ENCODE measurements at places on chromosomes 12 and 14.
A peak's percentile ranks its signal among the peaks of the same experiment; 100 is the strongest.

DNA sequence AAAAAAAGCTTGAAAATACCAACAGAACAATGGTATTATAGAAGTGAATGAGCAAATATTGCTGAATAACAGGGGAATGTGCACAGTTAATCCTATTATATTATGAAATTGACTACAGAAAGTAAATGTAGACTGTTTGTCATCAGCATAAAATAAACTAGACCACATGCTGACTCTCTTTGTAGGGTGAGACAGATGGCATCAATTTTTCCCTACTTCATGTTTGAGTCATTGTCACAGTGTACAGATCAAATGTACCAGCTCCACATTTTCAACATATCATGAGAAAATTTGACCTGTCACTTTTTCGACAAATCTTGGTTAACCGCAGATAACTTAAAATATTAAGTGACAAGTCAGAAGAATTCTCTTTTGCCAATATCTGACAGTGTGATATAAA, 421.0 kb downstream of the RPL10L start:
- DNase-seq, result no peak

- DNase-seq, result no peak
These were observed 742.2 kb downstream of the VRK1 start for GRCh38 chr14:97539411-97539795.

DNA sequence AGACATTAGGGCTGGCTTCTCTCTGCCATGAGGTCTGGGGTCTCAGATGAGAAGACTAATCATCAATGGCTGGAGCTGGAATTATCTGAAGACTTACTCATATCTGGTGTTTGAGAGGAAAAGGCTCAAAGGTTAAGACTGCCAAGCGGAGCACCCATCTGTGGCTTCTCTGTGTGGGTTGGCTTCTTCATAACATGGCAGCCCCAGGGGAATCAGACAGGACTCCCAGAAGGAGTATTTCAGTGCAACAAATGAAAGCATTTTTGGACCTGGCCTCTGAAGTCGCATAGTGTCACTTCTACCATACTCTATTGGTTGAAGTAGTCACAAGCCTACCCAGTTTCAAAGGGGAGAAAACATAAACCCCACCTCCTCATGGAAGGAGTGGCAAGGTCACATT, 171.8 kb upstream of the KRR1 start:
- DNase-seq, result no peak

DNA sequence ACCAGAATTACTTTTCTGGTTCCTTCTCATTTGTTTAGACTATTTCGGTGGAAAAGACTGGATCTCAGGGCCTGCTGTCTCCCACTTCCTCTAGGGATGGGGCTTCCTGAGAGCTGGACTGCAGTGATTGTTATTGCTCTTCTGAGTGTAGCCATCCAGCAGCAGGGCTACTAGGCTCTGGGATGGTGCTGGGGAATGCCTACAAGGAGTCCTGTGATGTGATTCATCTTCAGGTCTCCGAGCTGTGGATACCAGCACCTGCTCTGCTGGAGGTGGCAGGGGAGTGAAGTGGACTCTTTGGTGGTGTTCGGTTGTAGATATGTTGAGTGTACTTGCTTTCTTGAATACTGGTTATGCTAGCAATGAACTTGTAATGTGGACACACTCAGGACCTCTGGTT, 42.7 kb downstream of the AEBP2 start:
- no peak for DNase-seq

GRCh38 chr14:63164108-63164683, 40.0 kb upstream of the RHOJ start:
- DNase-seq, result no peak

- no peak for DNase-seq
These were observed 3.8 kb upstream of the DIO2 start for GRCh38 chr14:80215081-80215480.

DNA sequence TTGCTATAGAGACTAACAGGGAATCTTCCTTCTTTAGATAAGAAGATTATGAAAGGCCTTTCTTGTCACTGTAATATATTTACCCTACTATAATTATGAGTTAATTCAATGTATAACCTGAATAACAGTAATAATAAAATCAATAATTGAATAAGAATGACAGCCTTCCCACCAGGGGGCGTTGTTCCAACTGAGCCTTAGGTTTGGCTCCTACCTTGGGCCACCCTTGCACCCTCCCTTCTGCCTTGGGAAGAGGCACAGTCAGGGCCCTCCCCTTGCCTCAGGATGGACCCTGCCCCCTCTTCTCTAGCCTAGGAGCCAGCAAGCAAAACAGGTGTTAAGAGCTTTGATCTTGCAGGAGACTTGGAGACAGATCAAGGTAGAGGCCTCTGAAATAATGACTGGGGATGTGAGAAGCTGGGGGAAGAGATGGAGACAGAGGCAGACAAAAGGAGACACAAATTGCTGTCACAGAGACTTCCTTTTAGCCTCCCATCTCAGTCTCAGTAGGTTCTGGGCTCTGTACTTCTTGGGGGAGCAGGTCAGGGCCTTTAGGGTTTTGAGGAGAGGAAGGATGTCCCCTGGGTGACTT, 40.1 kb upstream of the CISTR start:
- peak; percentile 5 for DNase-seq

- no peak for DNase-seq
These were observed 127.7 kb downstream of the ZFP36L1 start for GRCh38 chr14:68665131-68665530.

- DNase-seq, result no peak
These were observed 2.2 kb downstream of the FIGNL2 start for GRCh38 chr12:51846271-51846691.

GRCh38 chr12:49187184-49187583, 1.7 kb downstream of the TUBA1A start:
- no peak for DNase-seq

- no peak for DNase-seq
These were observed 56.4 kb downstream of the CMKLR1 start for GRCh38 chr12:108282676-108283075.

DNA sequence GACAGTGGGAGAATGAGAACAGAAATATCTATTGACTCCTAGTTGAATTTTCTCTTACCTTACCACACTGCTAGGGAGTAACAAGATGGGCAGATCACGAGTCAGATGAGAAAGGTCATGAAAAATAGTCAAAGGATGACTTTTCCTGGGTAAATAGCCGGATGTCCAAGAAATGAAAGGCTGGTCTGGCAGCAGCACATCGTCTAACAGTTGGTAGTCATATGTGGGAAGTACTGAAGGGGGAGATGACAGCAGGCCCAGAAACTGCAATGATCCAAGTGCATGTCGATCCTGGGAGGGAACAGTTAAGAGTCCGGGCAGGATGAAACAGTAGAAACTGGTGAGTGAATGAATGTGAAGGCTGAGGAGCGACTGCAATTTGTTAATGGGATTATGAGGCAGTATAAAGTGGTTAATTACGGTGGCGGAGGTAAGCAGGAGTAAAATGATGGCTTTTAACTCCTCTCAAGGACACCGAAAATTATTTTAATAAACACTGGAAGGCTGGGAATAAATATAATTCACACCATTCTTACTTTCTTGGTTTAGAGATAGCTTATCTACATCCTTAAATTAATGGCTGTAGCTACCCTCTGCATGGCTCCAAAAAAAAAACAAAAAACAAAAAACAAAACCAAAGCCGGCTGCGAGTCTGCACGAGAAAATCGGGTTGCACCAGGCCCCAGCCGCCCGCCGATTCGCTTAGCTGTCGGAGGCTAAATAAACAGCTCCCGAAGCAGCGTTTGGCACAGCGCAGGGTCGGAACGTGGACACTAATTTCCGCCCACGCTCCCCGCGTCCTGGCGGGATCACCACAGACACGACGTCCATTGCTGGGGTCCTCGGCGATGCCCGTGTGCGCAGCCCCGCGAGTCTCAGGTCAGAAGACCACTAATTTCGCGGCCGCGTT, 1.0 kb upstream of the ERC1 start:
- DNase-seq, result peak; percentile 13

DNA sequence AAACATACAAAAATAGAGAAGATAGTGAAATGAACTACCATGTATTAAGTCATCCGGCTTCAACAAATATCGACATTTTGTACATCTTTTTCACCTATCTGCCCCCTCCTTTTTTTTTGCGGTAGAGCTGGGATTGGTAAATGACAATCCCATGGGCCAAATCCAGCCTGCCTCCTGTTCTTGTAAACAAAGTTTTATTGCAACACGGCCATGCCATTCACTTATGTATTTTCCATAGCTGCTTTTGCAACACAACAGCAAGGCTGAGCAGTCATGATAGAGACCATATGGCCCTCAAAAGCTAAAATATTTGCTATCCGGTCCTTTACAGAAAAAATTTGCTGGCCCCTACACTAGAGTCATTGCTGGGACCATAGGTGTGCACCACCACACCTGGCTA, 58.1 kb upstream of the PLEKHG3 start:
- no peak for DNase-seq

DNA sequence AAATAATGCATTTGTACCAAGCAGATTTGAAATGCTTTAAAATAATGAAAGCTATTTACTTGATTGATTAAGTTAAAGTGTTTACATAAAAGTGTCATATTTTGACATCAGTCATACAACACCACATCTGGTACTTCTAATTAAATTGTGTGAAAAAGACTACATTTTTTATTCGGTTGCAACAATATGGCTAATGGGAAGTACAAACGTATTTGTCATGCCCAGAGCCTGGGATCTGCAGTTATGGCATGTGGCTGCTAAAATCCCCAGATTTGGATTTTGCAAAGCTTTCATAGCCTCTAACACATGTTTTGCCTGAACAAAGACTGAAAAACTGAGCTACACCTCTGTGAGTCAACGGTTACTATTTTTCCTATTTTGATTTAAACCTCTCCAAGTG, 66.6 kb downstream of the LLPH start:
- DNase-seq, result no peak

GRCh38 chr14:95196268-95196667, 38.9 kb upstream of the DICER1 start:
- no peak for DNase-seq
